GM06990 (cell line): ENCODE measurements at places on chromosomes 5 and 9.

- no peak for DNase-seq
These were observed 57.6 kb downstream of the ADAMTS2 start for GRCh38 chr5:179287631-179288030.

DNA sequence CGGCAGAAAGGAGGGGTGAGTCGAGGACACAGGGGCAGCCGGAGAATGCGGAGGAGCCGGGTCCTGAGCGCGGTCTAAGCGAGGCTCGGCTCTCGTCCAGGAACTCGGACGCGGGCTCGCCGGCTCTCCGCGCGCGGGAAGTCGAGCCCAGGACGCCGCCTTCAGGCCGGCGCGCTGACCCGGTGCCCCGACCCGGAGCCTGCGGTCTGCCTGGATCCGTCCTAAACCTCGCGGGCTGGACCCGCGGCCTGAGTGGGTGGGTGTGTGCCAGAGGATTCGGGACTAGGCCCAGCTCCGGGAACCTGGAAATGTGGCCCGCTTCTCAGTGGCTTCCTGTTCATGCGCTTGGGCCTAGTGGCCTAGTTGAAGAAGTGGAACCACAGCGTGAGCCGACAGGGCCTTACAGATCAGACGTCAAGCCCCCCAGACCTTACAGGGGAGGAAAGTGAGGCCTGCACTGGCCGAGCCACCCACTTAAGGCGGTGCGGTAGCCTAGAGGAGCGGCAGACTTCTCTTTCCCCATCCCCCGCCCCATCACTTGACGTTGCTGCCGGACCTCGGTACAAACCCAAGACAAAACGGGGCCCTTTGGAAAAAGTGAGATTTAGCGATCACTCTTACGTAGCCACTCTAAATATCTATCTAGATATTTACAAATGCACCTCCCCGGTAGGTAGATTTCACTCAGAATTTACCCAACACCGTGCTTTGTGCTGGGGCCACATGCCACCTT lies 1.2 kb downstream of the CDKN2B-AS1 start:
- peak; percentile 66 for DNase-seq

- no peak for DNase-seq
These were observed 323.6 kb downstream of the SEMA5A start for GRCh38 chr5:9222054-9222976.

- DNase-seq = no peak
These were observed 61.4 kb downstream of the PTPDC1 start for GRCh38 chr9:94145640-94146039.

DNA sequence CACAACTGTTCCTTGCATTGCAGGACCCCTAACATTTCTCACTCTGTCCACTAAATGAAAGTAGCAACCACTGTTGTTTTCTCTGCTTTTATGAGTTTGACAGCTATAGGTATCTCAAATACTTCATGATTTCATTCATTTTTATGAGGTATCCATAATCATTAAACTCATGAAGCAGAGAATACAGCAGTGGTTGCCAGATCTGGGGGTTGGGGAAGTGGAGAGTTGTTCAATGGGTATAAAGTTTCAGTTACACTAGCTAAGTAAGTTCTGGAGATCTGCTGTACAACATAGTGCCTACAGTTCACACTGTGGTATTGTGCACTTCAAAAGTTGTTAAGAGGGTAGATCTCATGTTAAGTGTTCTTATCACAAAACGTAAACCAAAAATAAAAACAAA lies 23.4 kb upstream of the CAMK4 start:
- DNase-seq = no peak

DNA sequence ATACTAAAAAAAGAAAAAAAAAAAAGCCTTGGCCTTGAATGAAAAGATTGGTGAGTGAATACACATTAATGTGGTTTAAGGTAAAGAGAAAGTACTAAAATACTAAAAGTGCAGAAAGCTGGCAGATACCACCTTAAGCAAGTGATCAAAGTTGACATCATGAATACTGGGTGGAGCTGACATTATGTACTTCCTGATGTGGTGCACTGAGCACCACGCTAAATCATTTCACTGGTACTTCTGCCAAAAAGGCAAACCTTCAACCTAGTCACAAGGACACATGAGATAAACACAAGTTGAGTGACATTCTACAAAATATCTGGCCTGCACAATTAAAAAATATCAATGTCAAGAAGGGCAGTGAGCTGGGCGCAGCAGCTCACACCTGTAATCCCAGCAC lies 33.8 kb upstream of the PANK3 start:
- no peak for DNase-seq

- DNase-seq = no peak
These were observed 155.4 kb downstream of the CEMIP2 start for GRCh38 chr9:71612889-71613288.
